ENCODE measurements at places on chromosomes 12 and 14. TPM values are rescaled to one million over a fixed set of nuclear protein-coding genes. Genes with fewer than 3 reads are reported as not detected.

The CCDC38 gene
- not detected for total RNA-seq

GRCh38 chr14:64191756-64192155 is 102.4 kb downstream of the ESR2 start:
- no peaks in the 10 kb centered on the region for H3K27me3 ChIP-seq
- peaks cover 23% of the 10 kb centered on the region for H3K4me1 ChIP-seq
- H3K27ac ChIP-seq = no peak overlapping the region
- H3K4me3 ChIP-seq = no peak overlapping the region
- H3K36me3 ChIP-seq = peaks cover 45% of the 10 kb centered on the region

The CDC42BPB gene
- 400 TPM for total RNA-seq

DNA sequence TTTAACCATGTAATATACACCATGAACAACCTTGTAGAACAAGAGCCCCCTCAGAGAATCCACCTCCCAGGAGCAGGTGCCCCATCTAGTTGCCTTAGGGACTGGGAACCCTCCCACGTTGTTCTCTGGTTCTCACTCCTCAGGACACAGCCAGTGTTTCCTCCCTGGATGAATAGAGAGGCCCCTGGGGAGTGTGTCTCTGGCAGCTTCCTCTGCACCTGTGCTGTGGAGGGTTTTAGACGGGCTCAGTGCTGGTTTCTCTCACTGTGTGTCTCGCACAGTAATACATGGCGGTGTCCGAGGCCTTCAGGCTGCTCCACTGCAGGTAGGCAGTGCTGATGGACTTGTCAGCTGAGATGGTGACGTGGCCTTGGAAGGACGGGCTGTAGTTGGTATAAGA is 581.3 kb downstream of the TMEM121 start:
- H3K36me3 ChIP-seq = no peaks in the 10 kb centered on the region
- no peaks in the 10 kb centered on the region for H3K27me3 ChIP-seq
- no peak overlapping the region for H3K27ac ChIP-seq
- no peak for DNase-seq
- no peak overlapping the region for H3K4me3 ChIP-seq

The AMN gene
- total RNA-seq = 21.7 TPM

DNA sequence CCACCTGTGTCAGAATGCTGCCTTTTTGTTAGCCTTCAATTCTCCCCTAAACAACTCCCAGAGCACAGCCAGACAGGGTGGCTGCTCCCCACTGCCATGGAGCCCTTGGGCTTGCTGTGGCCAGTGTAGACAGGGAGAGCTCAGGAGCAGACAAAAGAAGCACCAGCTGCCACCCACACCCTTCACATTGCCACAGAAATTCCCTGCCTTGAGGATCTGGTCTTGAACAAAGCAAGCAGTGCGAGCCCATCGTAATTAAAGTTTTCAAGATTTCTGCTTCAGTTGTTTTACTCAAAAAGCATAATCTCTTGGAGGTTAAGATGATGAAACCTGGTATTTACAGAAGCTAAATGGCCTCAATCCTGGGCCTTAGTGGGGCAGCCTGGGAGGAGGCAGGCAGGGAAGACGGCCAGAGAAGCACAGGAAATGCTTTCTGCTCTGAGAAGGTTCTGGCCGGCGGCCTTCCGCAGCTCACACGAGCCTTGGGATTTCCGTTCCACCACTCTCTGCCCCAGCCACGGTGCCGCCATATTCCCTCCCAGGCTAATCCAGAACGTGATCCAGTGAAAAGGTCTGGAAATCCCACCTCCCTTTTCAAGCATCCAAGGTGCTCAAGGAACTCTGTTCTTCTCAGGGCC is 535.2 kb downstream of the BCL11B start:
- H3K4me3 ChIP-seq = no peak overlapping the region
- H3K4me1 ChIP-seq = no peaks in the 10 kb centered on the region
- no peaks in the 10 kb centered on the region for H3K36me3 ChIP-seq
- H3K27ac ChIP-seq = no peak overlapping the region

DNA sequence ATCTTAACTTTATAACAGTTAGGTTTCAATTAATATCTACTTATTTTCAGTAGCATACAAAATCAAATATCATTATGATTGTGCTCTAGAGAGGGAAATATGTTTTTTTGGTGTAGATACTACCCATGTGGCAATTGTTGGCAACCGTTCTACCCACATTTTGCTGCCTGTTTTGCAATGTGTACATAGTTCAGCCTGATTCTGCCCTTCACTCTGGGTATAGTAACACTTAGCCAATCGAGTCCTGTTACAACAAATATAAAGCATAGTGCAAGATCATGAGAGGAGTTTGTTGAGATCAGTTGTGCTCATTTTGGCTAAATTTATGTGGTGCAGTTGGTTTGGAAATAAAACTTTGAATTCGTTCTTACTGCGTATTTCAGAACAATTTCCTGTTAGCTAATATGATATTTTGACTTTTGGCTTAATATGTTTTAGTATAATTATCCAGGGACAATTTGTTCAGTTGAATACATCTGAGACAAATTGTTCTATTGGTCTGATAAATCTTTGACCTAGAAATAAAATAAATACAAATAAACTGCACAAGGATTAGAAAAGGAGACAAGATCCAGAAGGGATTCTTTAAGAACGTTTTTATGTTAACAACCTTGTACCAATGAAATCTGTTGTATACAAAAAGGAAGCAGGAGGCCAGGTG is 76.9 kb downstream of the ATF7IP start:
- peaks cover 5% of the 10 kb centered on the region for H3K4me1 ChIP-seq
- H3K4me3 ChIP-seq = no peak overlapping the region
- no peak overlapping the region for H3K27ac ChIP-seq
- DNase-seq = no peak

DNA sequence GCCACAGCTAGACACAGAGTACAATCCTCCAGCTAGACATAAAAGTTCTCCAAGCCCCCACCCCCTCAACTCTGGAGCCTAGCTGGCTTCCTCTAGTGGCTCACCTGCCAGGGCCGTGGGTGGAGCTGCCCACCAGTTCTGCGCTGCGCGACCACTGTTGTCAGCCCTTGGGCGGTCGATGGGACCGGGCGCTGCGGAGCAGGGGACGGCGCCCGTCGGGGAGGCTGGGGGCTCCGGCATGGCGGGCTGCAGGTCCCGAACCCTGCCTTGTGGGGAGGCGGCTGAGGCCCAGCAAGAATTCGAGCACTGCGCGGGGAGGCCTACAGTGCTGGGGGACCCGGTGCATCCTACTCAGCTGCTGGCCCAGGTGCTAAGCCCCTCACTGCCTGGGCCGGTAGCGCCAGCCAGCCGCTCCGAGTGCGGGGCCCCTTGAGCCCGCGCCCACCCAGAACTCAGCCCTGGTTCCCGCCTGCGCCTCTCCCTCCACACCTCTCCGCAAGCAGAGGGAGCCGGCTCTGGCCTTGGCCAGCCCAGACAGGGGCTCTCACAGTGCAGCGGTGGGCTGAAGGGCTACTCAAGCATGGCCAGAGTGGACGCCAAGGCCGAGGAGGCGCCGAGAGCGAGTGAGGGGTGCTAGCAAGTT is 51.0 kb downstream of the RTN1 start:
- DNase-seq = no peak
- no peaks in the 10 kb centered on the region for H3K36me3 ChIP-seq
- no peak overlapping the region for H3K4me3 ChIP-seq
- no peak overlapping the region for H3K27ac ChIP-seq
- no peaks in the 10 kb centered on the region for H3K4me1 ChIP-seq

DNA sequence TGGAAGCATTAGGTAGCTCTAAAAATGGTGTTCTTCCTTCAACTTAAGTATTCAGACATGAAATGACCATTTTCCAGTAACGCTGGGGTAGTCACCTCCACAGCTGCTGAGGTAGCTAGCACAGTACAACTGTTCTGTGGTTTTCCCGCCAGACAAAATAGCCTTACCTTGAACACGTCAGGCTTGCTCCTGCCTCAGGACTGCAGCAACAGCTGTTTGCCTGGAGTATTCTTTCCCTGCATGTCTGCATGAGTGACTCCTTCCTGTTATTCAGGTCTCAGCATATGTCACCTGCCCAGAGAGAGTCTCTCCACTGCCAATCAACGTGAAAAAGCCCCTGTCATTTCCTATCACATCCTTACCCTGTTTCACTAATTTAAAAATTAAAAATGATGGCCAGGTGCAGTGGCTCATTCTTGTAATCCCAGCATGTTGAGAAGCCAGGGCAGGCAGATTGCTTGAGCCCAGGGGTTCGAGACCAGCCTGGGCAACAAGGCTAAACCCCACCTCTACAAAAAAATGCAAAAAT is 37.9 kb downstream of the WDR89 start:
- no peaks in the 10 kb centered on the region for H3K27me3 ChIP-seq
- no peak overlapping the region for H3K4me3 ChIP-seq
- peak; percentile 37 for DNase-seq

DNA sequence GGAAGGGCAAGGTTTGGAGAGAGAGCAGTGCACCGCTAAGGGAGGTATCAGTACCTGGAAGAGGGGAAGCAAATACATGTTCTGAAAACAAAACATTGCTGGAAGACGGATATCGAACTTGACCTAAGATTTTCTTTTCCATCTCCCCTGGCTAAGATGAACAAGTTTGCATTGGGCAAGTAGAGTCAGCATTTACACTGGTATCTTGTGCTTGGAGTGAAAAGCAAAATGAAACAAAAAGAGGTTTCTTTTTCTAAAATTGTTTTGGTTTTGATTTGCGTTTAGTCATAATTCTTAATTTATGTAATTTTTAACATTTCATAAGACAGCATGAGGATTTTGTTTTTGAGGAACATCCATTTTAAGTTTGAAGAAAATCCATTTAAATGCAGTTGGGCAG is 881.6 kb downstream of the NRXN3 start:
- no peaks in the 10 kb centered on the region for H3K36me3 ChIP-seq
- no peak overlapping the region for H3K27ac ChIP-seq
- peaks cover 12% of the 10 kb centered on the region for H3K4me1 ChIP-seq
- H3K4me3 ChIP-seq = no peak overlapping the region
- H3K27me3 ChIP-seq = no peaks in the 10 kb centered on the region

DNA sequence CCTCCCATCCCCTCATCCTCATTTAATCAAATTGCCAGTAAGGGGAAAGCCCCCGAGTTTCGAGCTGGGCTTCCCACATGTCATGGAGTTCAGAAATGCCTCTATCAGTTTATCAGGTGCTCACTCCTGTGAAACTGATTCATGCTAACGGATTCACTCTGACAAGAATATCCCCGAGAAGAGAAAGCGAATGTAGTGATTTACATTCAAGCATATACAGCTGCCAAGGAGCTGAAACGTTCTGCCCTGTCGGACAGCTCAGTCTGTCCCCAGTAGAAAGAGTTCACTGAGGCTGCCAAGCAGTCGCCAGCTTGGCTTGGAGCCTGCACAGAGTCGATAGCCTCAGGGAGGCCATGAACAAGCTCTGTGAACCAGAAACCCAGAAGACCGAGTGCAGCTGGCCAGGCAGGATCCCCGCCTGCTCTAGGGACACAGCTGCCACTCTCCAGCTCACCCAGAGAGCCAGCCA is 88.4 kb downstream of the TMCC3 start:
- H3K4me1 ChIP-seq = no peaks in the 10 kb centered on the region
- no peak overlapping the region for H3K4me3 ChIP-seq
- no peaks in the 10 kb centered on the region for H3K36me3 ChIP-seq

- DNase-seq = no peak
- no peak overlapping the region for H3K27ac ChIP-seq
- H3K36me3 ChIP-seq = peaks cover 71% of the 10 kb centered on the region
- H3K27me3 ChIP-seq = no peaks in the 10 kb centered on the region
- H3K4me1 ChIP-seq = no peaks in the 10 kb centered on the region
These were observed 29.1 kb downstream of the TMEM260 start for GRCh38 chr14:56608689-56609088.

DNA sequence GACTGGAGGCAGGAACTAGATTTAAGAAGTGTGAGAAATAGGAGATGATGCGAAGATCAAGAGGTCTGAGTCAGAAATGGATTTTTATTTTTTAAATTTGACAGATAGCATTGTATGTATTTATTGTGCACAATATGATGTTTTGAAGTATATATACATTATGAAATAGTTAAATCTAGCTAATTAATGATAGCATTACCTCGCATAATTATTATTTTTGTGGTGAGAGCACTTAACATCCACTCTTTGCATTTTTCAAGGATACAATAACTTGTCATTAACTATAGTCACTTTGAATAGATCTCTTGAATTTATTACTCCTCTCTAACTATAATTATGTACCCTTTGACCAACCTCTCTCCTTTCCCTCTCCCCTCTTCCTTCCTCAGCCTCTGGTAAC is 3.7 kb downstream of the SMOC1 start:
- no peak overlapping the region for H3K27ac ChIP-seq
- peaks cover 28% of the 10 kb centered on the region for H3K4me1 ChIP-seq
- H3K4me3 ChIP-seq = no peak overlapping the region
- H3K36me3 ChIP-seq = no peaks in the 10 kb centered on the region

The ITGA7 gene
- total RNA-seq = 52.0 TPM

DNA sequence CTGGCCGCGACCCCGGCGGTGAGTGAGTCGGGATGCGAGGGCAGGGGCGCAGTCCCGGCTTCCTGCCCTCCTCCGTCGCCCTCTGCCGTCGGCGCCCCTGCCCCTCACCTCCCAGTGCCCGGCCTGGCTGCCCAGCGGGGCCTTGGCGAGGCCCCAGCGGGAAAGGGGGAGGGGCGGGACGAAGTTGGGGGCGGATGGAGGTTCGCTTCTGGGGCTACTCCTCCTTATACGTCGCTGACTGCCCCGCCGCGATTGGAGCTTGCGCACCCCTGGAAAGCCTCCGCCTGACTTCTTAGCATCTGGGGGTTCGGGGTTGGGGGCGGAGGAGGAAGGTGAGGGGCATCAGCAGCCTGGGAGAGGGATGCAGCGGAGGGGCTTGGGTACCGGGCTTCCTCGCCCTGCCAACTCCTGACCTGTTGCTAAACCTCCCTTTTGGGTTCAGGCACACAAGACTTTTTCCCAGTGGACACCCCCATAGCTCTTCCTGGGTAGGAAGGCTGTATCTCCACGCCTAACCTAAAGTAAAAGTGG is 406 bp downstream of the TMEM263 start:
- peak overlapping the region; percentile 98 for H3K27ac ChIP-seq
- H3K4me1 ChIP-seq = peaks cover 19% of the 10 kb centered on the region
- peak overlapping the region; percentile 88 for H3K4me3 ChIP-seq
- DNase-seq = peak; percentile 92

DNA sequence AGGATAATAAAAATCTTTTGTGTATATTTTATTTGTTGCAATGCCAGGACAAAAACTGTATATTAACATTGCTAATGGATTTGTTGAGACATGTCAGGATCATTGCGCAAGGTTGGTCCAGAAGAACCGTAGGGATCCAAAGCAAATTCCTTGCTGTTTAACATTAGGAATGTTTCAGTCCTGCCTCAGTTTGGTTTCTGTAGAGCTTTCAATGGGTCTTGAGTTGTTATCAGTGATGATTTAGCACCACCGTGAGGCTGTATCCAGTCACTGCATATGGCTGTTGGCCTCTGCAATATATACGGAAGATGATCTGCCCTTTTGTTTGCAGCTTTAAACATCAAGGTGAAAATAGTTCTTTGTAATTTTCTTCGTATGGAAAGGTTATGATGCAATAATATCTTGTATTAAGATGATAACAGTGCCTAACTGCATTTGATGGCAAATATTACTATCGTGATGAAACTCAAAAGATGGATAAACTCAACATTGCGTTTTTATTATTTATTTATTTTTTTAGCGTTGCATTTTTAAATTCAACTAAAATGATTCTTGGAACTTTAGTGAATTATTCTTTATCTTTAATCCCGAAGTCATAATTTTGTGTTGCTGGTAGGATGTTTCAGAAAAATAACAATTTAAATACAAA is 231.2 kb downstream of the AKAP6 start:
- DNase-seq = peak; percentile 88
- H3K4me3 ChIP-seq = no peak overlapping the region
- H3K27ac ChIP-seq = no peak overlapping the region
- H3K4me1 ChIP-seq = peaks cover 23% of the 10 kb centered on the region
- no peaks in the 10 kb centered on the region for H3K36me3 ChIP-seq
- no peaks in the 10 kb centered on the region for H3K27me3 ChIP-seq

GRCh38 chr12:132483612-132484011 is 6.3 kb upstream of the FBRSL1 start:
- H3K4me3 ChIP-seq = no peak overlapping the region
- no peak for DNase-seq
- H3K27ac ChIP-seq = no peak overlapping the region

The CFAP251 gene
- total RNA-seq = 1.3 TPM

Data from stomach (tissue), 19 donors.